AG04450 (cell line): ENCODE measurements at places on chromosomes 11 and 22. TPM values are rescaled to one million over a fixed set of nuclear protein-coding genes. Genes with fewer than 3 reads are reported as not detected.

The SPA17 gene
- polyA plus RNA-seq: 6.5 and 8.4 TPM in 2 replicates

The APOA5 gene
- not detected in 2 replicates for polyA plus RNA-seq

DNA sequence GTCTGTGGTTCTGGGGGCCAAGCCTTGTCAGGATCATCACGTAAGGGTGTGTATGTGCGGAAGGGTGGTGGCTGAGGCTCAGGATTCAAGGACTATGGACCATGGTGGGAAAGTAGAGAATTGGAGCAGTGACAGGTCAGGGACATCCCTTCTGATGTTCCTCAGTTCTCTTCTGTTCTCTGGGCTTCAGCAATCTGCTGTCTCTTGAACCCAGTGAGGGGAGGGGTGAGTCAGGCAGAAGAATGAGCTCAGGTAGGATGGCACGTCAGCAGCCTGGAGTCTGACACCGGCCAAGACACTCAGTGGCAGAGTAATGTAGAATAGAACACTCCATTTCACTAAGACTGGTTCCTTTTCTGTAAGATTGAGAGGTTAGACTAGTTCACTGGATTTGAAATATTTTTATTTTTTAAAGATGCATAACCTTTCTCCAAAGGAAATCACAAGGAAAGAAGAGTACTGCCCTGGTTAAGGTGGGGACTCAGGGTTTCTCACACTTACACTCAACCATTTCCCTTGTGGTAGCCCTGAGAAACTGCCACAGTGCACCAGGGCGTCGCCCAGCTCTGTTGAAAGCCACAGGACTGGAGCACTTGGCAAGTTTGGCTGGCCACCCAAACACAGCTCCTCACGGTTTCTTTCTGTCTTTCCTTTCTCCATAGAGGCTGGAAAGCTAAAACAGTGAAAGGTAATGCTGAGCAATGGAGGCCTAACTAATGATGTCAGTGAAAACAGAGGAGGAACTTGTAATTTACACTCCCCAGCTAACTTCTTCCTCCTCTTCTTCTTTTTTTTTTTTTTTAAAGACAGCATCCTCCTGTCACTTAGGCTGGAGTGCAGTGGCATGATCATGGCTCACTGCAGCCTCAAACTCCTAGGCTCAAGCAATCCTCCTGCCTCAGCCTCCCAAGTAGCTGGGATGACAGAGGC lies 23.1 kb upstream of the MICAL2 start:
- no peak for DNase-seq

DNA sequence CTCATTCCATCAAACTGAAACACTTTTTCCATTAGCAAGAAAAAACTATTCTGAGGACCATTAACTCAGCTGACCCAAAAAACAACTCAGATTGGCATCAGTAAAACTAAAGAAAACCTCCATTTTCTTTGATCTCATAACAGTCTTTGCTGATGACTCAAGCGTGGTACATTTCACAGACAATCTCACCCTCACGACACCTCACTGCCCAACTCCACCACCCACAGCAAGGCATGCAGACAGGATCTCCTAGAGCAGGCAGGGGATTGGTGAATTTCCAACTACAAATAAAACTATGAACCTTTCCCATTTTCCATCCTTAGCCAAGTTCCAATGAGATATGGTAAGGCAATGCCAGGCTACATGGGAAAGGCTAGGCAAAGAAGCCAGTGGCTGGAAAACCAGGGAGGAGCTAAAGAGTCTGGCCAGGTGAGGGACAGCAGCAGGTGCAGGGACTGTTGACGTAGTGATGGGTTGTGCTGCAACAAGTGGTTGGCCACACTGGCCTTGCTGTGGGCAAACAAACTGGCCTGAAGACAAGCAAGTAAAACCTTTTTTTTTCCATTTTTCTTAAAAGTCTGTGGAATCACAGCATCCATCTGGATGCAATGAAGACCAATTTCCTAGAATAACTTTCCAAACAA lies 97.2 kb downstream of the SERGEF start:
- DNase-seq: no peak

DNA sequence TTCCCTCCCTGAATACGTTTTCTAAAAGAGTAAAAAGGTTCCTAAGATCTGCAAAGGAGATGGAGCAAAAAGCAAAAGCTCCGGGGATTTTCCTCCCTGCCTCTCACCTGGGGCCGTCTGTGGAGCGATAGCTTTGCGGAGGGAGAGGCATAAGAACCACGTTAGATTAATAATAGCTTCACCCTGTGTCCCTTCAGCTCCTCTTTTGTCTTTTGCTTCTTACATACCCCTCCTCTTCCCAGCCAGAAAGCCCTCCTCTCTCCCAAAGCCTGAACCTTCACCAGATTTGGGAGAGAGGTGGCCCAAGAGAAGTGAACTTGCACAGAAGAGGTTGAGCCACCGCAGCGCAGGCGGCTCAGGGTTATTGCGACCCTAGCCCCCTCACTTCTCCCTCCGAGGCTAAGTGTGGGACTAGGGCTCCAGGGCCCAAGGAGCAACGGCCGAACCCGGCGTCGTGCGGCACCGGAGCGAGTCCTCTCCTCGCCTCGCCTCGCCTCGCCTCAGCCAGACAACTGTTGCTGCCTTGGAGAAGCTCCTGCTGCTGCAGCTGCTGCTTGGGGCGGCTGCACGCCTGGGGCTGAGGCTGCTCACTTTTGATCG lies 97.6 kb upstream of the HSD17B12 start:
- no peak for DNase-seq

DNA sequence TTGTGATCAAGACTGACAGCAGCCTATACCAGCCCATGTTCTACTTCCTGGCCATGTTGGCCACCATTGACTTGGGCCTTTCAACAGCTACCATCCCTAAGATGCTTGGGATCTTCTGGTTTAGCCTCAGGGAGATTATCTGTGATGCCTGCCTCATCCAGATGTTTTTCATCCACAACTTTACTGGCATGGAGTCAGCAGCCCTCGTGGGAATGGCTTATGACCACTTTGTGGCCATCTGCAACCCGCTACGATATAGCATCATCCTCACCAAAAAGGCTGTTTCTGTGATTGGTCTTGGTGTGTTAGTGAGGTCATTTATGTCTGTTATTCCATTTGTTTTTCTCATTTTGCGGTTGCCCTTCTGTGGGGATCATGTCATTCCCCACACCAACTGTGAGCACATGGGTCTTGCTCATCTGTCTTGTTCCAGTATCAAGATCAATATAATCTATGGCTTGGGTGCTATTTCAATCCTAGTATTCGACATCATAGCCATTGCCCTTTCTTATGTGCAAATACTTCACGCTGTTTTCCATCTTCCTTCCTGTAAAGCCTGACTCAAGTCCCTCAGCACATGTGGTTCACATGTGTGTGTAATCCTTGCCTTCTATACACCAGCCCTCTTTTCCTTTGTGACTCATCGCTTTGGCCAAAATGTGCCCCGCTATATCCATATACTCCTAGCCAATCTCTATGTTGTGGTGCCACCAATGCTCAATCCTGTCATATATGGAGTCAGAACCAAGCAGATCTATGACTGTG lies 23.6 kb downstream of the OR52E1 start:
- DNase-seq: no peak

DNA sequence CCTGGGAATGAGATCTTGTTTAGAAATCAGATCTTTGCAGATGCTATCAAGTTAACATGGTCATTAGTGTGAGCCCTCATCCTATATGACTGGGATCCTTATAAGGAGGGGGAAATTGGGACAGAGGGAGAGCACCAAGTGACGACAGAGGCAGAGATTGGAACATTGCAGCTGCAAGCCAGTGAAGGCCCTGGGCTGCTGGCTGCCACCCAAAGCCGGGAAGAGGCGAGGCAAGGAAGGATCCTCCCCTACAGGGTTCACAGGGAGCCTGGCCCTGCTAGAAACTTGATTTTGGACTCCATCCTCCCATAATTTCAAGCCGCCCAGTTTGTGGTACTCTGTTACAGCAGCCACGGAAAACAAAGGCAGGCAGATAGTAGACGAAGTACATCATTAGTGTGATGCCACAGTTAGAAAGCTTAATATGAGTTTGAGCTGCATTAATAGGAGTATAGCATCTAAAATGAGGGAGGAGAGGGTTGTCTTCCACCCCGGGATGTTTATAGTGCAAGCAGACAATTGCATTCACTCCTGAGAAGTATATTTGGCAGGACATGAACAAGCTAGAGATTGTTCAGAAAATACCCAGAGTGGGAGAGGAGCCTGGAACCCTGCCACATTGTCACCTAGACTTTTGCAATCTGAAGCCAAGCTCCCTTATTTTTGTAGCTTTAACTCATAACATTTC lies 56.8 kb upstream of the CLMP start:
- no peak for DNase-seq

DNA sequence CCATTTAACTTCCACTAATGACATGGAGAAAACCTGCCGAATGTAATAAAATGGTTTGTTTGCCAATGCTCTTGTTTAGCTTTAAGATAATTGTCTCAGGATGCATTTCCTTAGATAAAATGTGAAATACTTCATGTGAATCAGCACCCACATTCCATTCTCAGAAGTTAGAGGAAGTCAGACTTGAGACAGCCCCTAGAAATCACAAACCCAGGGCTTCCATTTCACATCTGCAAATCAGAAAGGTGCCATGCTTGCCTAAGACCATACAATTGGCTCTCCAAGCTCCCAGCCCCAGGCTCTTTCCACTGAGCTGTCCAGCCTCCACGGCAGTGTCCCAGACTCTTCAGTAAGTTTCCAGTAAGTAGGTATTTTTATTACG lies 35.6 kb upstream of the ADORA2A start:
- DNase-seq: peak; percentile 38

DNA sequence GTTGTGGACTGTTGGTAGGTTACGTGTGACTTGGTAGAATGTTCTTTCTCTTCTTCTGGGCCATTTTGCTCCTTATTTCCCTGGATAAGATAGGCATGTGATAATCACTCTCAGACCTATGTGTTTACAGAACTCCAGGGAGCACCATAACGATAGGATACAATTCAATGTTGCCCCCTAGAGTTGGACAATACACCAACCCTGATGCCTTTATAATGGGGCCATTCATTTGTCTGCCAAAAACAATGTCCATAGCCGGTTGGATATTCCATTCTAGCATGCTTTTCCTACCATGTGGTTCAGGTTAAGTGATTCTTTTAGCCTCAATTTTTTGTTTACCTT lies 60.5 kb downstream of the APIP start:
- no peak for DNase-seq

DNA sequence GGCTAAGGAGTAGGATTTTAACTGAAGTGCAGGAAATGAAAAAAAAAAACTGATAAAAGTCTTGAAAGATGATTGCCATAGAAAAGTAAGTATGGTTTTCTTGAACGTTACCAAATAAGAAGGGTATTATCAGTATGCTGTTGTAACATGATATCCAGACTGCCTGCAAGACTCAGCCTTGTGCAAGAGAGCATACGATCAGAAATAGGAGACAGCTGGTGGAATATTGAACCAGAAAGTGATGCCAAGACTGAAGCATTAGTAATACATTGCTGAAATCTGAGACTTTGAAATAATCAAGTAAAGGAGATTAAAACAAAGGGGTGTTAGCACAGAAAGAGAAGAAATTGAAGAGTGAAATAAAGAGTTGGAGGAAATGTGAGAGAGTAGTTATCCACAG lies 452.7 kb upstream of the CNTN5 start:
- no peak for DNase-seq

DNA sequence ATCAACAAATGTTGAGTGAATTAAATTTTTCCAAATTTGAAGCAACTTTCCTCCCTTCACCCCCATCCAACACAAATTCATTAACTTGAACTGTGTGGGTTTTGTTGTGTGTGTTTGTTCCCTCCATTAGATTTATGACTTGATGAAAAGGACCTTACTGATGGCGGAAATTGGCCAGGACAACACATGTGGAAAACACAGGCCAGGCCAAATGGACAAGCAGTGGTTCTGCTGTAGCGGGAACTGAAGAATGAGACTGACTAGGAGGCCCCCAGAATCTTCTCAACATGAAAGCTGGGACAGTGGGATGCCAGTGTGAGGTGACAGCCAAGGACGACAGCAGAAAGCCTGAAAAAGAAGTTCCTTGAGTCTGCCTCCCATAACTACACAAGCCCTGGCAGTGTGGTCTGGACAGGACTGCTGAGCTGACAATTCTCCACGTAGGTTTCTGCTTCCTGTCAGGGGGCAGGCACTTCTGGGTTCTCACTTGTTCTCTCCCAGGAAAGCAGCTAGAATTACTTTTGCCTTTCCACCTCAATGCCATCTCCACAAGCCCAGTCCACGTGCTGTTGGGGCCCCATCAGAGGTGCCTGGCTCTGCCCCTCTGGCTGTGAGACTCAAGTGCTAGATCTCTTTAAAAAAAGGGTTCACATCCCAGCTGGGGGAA lies 94.3 kb downstream of the ETS1 start:
- no peak for DNase-seq

DNA sequence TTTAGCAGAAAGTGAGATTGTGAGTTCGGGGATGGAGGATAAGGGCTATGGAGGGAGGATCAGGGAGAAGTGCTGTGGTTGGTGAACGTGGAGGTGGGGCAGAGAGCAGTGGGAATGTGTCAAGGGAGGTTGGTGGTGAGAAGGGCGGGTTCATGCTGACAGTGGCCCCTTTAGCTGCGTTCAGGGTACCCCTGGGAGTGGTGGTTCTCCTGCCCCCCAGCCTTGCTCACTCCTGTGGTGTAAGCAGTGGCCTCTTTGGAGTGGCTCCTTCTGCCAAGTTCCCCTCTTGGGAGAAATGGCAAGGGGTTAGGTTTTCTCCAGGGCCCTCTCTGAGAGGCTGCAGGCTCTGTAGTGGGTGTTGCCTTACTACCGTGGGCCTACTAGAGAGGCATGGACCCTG lies 16.1 kb upstream of the NECTIN1 start:
- DNase-seq: no peak

- DNase-seq: no peak
Observed at GRCh38 chr22:20319041-20319744, 667 bp downstream of the DGCR6L start.

- peak; percentile 88 for DNase-seq
Observed at GRCh38 chr11:61378713-61379313, 13.6 kb upstream of the TMEM216 start.

DNA sequence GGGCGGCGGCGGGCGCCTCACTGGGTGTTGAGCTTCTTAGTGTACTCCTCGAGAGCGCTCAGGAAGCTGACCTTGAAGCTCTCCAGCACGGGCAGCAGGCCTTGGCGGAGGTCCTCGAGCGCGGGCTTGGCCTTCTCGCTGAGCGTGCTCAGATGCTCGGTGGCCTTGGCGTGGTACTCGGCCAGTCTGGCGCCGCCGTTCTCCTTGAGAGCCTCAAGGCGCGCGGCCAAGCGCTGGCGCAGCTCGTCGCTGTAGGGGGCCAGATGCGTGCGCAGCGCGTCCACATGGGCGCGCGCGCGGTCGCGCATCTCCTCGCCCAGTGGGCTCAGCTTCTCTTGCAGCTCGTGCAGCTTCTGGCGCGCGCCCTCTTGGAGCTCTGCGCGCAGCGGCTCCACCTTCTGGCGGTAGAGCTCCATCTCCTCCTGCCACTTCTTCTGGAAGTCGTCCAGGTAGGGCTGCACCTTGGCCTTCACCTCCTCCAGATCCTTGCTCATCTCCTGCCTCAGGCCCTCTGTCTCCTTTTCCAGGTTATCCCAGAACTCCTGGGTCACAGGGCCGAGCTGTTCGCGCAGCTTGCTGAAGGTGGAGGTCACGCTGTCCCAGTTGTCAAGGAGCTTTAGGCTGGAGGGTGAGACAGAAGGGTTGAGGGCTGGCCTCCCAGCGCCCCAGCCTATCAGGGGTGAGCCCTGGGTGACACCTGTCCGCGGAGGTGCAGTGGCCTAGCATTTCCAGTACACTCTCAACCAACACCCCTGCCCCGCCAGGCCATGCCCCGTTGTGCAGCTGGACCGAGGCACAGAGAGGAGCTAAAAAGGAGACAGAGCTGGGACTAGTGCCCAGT lies 1.4 kb downstream of the APOA1 start:
- peak; percentile 87 for DNase-seq
